ENCODE measurements at places on chromosomes 7 and 10. TPM values are rescaled to one million over a fixed set of nuclear protein-coding genes. Genes with fewer than 3 reads are reported as not detected.

DIP2C gene
- total RNA-seq = 8.1 TPM

STAG3 gene
- 0.17 TPM for total RNA-seq

DNA sequence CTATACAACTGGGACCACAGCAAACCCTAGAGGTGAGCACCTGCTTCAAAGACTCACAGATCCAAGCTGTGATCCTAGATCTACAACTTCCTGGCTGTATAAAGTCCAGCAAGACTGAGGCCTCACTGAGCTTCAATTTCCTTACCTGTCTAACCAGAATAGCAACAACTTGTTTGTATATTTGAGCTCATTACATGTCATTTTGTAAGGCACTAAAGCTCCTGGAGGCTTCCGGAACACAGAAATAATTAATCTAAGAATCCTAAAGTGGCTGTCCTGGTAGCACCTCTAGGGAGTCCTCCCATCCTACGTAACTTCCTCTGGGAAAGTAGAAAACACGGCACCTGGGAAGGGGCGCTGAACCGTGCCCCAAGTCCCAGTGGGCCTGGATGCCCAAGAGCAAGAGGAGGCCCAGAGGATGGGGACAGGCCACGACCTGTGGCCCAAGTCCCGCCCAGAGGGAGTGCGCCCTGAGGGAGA lies 39.4 kb downstream of the HK1 start:
- no peak for DNase-seq

DRGX gene
- total RNA-seq = not detected

MINDY4 gene
- total RNA-seq = 2.7 TPM
